NCI-H2029 treated with DMSO at 0.1 percent for 48 hours (cell line): ENCODE measurements at places on chromosomes 11 and 22.

DNA sequence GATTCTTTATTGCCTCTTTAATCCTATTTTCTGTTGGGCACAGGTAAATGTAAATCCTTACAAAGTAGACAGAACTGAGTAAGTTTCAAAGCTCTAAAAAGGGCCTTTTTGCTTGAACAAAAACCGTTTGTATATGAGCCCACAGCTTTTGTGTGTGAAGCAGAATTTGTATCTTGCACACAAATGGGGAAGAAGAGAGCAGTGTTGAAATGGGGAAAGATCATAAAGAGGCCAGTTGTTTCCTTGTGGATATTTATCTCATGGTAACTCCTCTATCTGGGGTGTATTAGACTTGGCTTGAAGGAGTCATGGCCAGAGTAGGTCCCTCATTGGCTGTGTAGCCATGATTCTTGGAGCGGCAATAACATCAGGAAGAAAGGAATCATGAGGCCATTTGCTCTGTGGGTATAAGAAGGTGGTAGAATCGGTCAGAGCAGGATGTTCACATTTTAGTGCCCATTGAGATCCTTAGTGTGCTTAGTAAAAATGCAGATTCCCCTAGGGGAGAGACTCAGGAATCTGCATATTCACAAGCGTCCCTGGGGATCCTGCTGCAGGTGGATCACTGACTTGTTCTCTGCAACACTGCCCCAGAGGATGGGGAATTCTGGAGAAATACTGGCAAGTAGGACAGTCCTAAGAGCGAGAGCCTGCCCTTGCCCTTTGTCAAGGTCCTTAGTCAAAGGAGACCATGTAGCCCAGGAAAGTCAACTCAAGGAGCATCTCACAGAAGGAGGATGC is 126.5 kb downstream of the LDLRAD3 start:
- no peak for DNase-seq

DNA sequence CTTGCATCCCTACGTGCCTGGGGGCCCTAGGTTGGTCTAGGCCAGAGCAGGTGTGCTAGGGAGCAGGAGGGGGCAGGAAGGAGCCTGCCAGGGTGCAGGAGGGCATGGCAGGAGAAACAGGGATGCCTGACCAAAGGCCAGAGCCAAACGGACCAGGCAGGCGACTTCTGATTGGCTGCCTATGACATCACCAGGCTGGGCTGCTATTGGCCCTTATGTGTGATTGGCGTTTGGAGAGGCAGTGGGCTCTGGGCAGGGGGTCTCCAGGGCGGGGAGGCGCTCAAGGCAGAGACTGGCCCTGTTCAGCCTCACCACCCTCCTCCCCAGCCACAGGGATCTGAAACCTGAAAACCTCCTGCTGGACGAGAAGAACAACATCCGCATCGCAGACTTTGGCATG is 44.4 kb downstream of the MOB2 start:
- DNase-seq, result no peak

- DNase-seq, result no peak
Observed at GRCh38 chr11:7664867-7665266, 8.4 kb downstream of the CYB5R2 start.

DNA sequence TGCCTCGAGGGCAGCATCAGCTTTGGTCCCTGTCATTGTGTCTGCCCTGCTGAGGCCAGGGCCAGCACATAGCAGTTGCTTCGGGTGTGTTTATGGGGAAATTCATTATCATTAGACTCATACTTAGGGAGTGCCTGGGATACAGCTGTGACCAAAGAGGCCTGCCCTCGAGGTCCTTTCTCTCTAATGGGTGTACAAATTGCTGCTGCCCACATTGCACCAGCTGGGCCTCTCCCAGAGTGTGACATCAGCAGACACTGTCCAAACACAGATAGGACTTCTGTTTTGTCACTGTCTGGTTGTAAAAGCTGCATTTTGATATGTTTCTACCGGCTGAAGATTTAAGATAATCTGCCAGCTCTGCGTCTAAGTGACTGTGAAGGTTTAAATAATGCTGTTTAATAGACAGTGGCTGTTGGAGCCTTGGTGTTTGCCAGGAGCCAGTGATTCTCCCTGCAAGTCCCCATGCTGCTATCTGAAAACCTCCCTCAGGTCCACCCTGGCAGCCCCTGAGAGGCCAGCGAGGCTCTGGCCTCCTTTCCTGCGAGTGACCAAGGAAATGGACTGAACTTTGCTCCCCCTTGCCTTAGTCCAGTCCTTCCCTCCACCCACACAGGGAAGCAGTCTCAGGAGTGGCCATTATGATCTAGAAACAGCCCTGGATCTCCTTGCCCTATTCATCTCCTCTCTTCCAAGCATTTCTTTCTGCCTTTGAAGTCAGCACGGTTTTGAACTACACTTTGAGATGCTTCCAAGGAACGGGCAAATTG is 505.2 kb downstream of the TBC1D22A start:
- no peak for DNase-seq

DNA sequence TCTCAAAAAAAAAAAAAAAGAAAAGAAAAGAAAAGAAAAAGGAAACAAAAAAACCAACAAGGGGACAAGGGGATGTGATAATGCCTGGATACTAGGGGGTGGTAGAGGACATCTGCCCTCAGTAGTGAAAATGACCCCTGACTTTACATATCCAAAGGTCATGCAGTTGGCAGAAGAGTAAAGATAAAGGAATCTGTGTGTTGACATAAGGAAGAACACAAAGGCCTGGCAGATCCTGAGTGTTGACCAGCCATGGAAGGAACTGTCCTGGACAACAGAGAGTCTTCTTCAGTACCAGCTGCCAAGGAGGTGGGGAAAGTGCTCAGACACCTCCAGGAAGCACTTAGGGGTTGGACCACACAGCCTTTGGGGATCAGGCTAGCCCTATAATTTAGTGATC is 12.6 kb downstream of the SLC43A1 start:
- DNase-seq, result no peak

- DNase-seq, result no peak
Observed at GRCh38 chr11:88435415-88435814, 97.9 kb upstream of the CTSC start.

DNA sequence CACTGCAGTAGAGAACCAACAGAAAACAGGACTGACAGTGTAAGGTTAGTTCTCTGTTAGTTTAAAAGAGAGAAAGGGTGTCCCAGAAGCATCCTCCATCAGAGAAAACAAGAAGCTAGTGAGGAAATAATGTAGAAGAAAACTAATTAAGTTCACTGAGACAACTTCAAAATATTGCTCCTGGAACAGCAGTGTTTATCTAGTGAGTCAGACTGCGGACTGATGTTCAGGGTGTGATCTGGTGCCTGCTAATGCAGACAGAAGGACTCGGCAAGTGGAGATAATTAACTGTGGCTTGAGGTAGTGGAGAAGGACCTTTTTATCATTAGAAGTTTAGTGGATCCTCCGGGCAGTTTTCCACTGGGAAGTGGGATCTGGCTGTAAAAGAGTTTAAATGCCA is 55.4 kb downstream of the CDON start:
- DNase-seq, result no peak

- no peak for DNase-seq
Observed at GRCh38 chr11:103659743-103660142, 376.7 kb upstream of the DDI1 start.

GRCh38 chr11:92104349-92104748 is 120.3 kb upstream of the FAT3 start:
- DNase-seq, result no peak

DNA sequence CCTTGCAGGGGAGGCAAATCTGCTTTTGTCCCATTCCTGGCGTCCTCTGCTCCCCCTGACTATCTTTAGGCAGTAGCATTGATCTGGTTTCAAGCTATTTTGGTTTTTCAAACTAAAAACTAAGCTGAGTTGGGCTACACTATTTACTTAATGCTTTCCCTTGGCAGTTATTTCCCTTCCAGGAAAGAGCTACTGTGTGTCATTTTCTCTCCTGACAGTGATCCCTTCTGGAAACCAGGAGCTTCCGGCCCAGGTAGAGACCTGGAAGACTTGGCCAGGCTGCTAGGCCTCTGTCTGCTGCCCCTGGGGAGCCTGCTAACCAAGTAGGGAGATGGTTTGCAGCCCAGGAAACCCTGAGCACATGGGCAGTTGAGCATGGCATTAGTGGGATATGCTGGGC is 35.0 kb downstream of the NAV2 start:
- DNase-seq, result no peak

DNA sequence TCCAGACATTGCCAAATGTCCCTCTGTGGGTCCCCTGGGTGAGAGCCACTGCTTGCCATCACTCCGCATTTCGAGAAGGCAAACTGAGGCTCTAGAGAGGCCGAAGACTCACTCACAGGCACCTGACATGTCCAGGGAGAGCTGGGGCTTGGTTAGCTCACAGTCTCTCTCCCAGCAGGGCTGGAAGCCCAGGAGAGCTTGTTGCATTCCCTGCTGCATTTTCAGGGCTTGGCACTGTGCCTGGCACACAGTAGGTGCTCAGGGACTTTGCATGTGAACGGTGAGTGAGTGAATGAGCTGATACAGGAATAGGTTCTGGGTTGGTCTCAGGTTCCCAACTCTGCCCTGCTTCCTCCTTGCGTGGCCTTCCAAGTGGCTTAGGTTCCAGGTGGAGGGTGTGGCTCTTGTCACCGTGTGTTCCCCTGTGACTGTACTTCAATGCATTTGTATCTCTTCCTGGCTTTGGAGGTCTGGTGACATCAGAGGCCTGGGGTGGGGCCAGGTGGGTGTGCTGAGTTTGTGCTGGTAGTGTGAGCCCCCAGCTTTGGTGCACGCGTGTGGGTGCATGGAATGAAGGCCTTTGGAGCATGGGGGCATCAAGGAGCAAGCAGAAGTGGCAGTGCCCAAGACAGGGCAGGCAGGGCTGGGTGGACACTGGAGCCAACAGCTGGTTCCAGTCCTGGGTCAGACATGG is 18.4 kb upstream of the SMIM38 start:
- DNase-seq, result no peak

DNA sequence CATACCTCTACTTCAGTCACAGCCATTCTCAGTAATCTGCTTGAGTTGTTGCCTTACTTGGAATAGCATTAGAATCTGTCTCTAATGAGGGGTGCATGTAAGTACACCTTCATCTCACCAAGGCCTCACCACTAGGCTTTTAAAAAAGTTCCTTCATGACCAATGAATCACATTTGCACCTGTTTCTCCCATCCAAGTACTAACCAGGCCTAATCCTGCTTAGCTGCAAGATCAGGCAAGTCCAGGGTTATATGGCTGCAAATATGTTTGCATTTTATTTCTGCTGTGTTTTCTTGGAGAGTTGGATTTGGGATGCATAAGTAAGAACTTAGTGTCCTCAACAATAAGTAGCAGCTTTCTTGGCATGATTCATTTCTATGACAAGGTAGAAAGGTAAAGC is 66.9 kb downstream of the BBOX1 start:
- DNase-seq, result no peak

DNA sequence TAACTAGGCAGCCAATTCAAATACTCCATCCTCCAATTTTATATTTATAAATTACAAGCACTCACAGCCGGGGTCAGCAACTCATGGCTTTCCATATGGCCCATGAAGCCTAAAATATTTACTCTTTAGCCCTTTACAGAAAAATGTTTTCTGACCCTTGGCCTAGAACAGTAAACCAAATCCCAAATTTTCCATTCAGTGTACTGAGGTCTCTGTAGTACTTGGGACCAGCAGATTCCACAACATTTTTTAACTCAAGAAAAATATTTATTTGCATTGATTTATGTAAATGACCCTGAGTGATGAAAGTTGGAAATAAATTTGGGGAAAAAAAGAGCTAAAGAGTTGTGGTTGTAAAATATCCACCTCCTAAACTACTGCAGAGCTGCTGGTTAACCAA is 82.6 kb downstream of the SLC1A2 start:
- DNase-seq, result no peak

- DNase-seq, result no peak
Observed at GRCh38 chr11:96752221-96752620, 362.4 kb downstream of the JRKL start.

DNA sequence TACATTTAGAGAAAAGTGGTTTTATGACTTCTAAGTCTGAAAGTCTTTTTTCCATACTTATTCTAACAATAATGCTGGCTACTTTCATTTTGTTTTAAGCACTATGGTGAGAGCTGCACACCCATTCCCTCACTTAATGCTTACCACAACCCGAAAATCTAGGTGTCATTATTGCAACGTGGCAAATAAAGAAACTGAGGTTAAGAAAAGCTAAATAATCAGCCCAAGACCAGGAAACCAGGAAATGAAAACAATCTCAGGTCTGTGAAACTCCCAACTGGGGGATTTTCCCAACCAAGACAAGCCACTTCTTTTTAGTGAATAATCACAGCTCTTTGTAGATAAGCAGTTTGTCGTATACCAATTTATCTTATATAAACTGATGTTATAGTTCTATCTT is 126.3 kb downstream of the SLC1A2 start:
- no peak for DNase-seq

- no peak for DNase-seq
Observed at GRCh38 chr22:24005201-24005600, at the start of gene GSTT4. Gene GSTT4, minus strand, starts transcription at chr22:24005453. Its CDS starts 97 bp downstream, at chr22:24005356.

DNA sequence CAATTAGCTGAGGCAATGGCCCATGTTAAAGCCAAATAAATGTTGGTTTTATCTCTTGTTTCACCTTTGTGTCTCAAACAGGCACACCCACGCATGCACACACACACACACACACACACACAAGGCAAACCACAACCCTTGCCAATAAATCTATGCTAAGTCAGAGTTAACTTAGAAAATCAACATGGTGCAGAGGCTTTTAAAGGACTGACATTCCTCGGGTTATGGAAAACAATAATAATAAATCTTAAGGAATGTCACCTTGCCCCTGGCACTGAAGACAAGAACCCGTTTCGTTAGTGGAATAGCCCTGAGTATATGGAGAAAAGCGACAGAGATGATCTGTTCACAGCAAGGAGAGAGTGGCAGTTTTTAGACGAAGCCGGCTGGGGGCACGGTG is 326.3 kb downstream of the NTM start:
- no peak for DNase-seq

- no peak for DNase-seq
Observed at GRCh38 chr11:34730544-34731295, 109.8 kb downstream of the EHF start.

DNA sequence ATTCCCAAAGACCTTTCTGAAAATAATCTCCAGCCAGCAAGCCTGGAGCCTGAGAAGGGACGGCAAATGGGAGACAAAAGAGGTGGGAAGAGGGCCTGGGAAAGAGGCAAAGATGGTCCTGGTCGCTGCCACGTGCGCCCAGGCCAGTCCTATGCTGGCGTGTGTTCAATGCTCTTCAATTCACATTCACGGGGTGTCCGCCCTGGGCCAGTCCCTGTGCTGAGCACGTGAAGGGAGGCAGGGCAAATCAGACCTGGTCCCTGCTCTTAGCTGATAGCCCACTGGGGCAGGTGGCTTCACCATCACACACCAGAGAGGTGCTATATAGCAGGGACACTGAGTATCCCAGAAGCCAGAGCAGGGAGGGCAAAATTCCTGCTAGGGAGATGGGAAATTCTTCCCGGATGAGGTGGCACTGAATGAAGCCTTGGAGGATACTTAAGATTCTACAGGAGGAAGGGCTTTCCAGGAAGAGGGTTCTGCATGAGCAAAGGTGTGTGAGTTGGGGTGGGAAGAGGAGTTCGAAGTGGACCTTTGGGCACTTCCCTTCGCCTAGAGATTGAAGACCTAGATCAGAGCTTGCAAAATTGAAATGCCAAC is 148.2 kb downstream of the CHST1 start:
- no peak for DNase-seq

- DNase-seq, result no peak
Observed at GRCh38 chr11:74276581-74276980, 34.9 kb downstream of the P4HA3 start.
